ENCODE measurements at places on chromosomes 2 and 18. TPM values are rescaled to one million over a fixed set of nuclear protein-coding genes. Genes with fewer than 3 reads are reported as not detected.

Gene MATN3
- total RNA-seq = 0.11 TPM

DNA sequence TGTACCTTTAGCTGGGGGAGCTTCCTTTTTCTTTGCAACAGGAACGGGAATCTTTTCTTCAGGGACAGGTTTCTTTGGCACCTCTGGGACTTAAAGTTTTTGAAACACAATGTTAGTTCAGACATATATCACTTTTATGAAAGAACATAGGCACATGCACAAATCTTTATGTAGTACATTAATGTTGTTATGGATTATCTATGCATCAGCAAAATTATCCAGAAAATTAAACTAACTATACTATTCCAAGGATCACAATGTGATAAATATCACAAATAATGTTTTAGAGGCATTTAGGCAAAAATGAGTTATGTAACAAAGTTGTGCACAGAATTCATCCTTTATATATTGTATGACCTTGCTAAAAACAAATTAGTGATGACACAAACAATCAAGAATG, 117.4 kb downstream of the TTN start:
- no peak for DNase-seq

- no peak for DNase-seq
Measured at GRCh38 chr2:144453486-144454158, 66.3 kb downstream of the ZEB2 start.

DNA sequence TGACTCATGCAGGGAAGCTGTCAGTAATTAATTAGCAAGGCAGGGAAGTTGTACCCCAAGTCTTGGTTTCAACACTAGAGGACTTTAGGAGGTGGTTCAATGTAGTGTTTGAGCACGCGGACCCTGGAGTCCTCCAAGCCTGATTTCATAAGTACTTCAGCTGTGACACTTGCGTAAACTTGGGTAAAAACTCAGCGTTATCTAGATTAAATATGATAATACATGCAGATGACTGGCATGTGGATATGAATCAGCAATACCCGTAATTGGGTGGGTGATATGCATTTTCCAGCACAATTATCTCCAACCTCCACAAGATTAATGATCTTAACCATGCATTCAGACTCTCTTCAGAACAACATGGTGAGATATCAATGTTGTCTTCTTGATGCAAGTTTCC, 5.2 kb downstream of the UGT1A7 start:
- no peak for DNase-seq

Gene AGAP1
- total RNA-seq = 18.7 TPM

Data from cardiac septum (tissue), 1 donor.